ENCODE measurements at places on chromosomes 2 and 18. TPM values are rescaled to one million over a fixed set of nuclear protein-coding genes. Genes with fewer than 3 reads are reported as not detected.

Gene UGT1A4
- 2.9 TPM for total RNA-seq

Gene PARD6G
- 12.4 TPM for total RNA-seq

- DNase-seq: no peak
These were observed 81.8 kb upstream of the GLI2 start for GRCh38 chr2:120653871-120654270.

GRCh38 chr2:5867056-5867455, 174.9 kb downstream of the SOX11 start:
- DNase-seq: no peak

DNA sequence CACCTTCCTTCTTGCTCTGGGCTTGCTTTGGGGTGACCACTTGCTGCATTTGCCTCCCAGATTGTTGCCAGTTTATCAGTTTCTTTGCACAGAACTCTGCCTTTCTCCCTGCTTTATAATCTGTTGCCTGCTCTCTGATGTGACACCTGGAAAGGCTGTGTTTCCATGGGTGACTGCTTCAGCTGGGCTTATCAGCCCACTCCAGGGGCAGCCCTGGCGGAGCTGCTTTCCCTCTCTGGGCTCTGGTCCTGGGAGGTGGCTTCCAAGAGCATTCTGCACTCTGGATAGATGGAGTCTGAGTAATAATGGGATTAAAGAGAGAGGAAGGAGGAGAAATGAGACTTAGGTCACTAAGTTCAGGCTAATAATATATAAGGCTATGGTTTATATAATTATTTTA, 352.7 kb downstream of the TSN start:
- no peak for DNase-seq

DNA sequence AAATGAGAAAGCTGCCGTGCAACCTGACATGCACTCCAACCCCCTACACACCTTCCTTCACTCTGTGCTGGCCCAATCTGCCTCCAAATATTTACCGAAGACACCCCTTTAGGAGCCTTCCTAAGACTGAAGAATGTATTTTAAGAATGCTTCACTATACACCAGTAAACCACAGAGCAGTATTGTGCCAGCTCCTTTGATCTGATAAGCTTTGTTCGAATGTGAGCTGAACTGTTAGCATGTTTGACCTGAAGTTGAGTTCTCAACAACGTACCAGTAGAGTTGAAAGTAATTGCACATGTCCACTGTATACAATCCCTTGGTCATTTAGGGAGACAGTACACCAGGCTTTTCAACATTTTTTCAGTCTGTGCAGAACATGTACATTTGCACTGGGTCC, 259.2 kb downstream of the TGIF1 start:
- DNase-seq: no peak

- no peak for DNase-seq
These were observed 20.3 kb downstream of the GKN2 start for GRCh38 chr2:68932402-68932801.

All from bronchial epithelial cell (primary cell).